GM12892 (cell line): ENCODE measurements at places on chromosomes 11 and 22.

DNA sequence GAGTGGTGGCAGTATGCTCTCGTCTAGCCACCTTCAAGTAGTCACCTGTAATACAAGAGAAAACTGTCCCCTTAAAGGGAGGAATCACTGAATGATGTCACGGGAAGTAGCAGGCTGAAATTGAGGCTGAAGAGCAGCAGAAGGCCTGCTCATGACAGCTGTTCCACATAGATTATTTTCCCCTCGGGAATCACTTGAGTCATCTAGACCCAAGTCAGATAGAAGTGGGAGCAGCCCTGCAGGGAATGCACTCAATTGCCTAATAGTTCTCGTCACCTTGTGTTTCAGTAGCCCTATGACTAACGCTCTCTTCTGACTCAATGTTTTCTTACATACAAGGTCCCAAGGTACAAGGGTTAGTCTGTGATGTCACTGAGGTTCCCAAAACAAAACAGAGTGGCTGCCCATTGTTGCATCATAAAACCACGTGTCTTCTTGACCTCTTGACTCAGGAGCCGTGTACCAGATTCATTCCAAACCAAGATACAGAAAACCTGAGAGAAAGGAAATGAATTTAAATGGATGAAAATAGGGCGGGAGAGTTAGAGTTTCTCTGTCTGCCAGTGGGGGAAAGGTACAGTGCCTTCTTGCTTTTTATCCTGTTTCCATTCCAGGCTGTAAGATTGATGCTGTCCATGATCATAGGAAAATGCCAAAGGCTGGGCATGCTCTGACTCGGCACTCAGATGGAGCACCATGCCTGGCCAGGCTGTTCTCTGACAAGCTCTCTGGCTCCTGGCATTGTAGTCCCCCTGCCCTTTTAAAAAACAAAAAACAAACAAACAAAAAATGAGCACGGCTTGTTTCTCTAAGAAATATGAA is 21.6 kb upstream of the C11orf96 start:
- no peak for DNase-seq

DNA sequence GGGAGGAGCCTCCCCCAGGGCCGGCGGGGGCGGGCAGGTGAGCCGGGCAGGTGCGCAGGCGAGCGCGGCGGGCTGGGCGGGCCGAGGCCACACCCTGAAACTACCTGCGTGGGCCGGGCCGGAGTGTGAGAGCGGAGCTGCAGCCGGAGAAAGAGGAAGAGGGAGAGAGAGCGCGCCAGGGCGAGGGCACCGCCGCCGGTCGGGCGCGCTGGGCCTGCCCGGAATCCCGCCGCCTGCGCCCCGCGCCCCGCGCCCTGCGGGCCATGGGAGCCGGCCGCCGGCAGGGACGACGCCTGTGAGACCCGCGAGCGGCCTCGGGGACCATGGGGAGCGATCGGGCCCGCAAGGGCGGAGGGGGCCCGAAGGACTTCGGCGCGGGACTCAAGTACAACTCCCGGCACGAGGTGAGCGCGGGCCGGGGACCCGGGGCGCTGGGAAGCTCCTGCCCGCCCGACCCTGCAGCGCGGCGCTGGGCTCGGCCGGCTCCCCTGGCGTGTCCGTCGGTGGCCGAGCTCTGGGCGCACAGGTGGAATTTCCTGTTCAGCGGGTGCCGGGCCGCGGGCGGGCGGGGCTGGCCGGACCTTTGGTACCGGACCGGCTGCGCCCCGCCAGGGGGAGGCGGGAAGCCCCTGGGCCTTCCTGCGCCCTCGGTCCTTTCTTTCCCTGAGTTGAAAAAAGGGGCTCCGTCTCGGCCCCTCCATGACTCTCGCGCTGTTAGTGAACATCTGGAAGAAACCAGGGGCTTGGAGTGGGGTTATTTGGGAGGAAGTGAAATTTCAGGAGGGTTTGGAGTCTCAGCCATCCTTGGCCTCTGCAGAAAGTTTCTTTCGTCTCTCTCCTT is at the start of gene ST14:
ST14 (plus strand) TSS at position 126 of the 841 bp plus-strand sequence; CDS start at position 324, 198 bp downstream.
- peak; percentile 44 for DNase-seq

- DNase-seq, result no peak
Measured at GRCh38 chr11:3228445-3228829, 3.8 kb downstream of the MRGPRE start.

GRCh38 chr11:45538363-45538762 is 127.1 kb downstream of the CHST1 start:
- no peak for DNase-seq
